ENCODE measurements at places on chromosomes 12 and 14. TPM values are rescaled to one million over a fixed set of nuclear protein-coding genes. Genes with fewer than 3 reads are reported as not detected.

Gene ANKRD33
- not detected for total RNA-seq

Gene ADSS1
- total RNA-seq, result 4.8 TPM

Gene TRHDE
- 57.1 TPM for total RNA-seq

Gene GPRC5D
- not detected for total RNA-seq

Gene AMDHD1
- 0.31 TPM for total RNA-seq

Gene CHMP4A
- 41.5 TPM for total RNA-seq

Gene DNAI7
- total RNA-seq, result 3.4 TPM

Gene PARPBP
- total RNA-seq, result 5.5 TPM

Gene CEP83
- 19.7 TPM for total RNA-seq

Gene SIRT4
- 4.5 TPM for total RNA-seq

Gene ZBTB1
- 47.6 TPM for total RNA-seq

Gene RNASE4
- total RNA-seq, result 2.2 TPM

Gene SLC6A15
- 119 TPM for total RNA-seq

Gene SPTB
- 18.2 TPM for total RNA-seq

Data from occipital lobe (tissue), 3 donors.